Pons (tissue), 1 donor: ENCODE measurements at places on chromosomes 4 and X.
A peak's percentile ranks its signal among the peaks of the same experiment; 100 is the strongest.

DNA sequence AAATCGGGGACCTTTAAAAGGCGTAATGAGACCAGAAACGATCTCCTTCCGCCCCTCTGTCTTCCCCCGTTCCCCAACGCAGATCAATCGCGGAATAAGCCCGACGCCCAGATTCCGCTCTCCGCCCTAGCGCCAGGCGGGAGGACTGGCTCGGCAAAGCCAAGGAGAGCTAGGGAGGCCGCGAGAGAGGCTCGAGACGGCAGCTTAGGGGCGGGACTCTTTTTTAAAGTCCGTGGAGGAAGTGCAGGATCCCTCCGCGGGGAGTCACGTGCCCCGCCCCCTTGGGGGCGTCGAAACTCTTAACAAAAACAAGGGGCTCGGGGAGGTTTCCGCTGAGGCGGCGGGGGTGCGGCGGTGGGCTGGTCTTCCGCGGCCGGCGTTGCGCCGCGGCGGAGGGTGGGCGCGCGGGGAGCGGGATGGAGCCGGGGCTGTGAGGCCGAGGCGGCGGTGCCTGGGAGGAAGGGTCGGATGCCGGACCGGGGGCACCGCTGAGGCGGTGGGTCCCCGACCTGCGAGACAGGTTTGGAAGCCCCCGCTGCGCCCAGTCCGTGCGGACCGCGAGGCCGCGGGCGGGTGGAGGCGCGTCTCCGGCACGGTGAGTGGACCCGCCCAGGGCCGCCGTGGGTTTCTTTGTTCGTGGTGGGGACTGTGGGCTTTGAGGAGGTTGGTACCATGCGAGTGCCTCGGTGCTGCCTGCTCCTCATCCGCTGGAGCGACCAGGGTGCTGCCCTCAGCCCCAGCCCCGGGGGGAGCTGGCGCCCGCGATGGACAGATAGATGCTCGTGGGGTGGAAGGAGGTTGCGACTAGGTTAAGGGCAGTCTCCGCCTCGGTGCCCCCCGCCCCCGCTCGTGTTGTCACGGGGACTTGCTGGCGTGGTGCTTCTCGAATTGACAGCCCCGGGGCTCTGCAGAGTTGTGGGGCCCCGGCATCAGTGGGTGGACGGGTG is at the start of gene CCNG2:
CCNG2 (plus strand) TSS at position 296 of the 947 bp plus-strand sequence. CDS start 1,326 bp downstream, outside the sequence.
- no peak for DNase-seq

- peak; percentile 48 for DNase-seq
Observed at GRCh38 chr4:25970226-25970675, 56.2 kb downstream of the SMIM20 start.

- DNase-seq, result no peak
Observed at GRCh38 chrX:78199851-78200250, 60.4 kb upstream of the TAF9B start.

GRCh38 chrX:45009371-45010000 is 136.5 kb downstream of the KDM6A start:
- no peak for DNase-seq

GRCh38 chr4:627347-628125 is 2.2 kb downstream of the PDE6B start:
- DNase-seq, result no peak

GRCh38 chr4:14800977-14801376 is 201.3 kb upstream of the CPEB2 start:
- DNase-seq, result no peak

- DNase-seq, result peak; percentile 3
Observed at GRCh38 chr4:77921701-77922100, 59.1 kb downstream of the MRPL1 start.

DNA sequence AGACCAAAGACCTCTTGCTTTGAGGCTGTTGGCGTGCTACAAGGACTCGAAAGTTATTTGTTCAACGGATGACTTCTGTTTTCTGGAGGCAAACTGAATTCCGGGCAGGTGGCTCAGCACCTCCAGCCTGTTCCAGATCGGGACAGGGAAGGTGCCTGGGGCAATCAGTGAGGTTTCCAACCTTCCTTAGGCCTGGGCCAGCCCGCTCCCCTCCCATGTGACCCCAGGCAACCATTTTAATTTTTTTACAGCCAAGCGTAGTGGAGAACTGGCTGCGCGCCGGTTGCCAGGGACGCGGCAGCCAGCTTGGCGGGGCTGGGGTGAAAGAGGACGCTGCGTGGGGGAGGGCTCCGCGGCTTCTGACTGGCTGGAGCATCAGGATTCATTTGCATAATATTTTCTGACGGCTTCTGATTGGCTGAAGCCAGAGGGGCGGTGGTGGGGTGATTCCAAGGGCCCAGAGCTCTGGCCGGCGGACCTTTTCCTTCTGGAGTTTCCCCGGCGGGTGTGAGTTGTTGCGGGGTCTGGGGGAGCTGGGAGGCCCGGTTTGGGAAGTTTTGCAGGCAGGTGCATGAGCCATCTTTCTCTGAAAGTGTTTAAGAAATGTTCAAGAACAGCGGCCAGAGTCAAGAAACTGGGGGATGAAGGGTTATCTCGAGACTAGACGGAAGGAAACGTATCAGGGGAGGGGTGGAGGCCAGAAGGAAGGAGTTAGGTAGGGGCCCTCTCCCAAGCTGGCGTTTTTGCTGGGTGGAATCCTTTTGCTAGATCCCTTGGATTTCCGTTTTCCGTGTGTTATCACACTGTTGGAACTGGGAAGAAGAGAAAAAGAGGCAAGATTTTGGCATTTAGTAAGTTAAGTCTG is at the start of gene MID1IP1:
MID1IP1 (plus strand) TSS at position 479 of the 865 bp plus-strand sequence. CDS start 3,488 bp downstream, outside the sequence.
- DNase-seq, result peak; percentile 92

GRCh38 chr4:164512124-164512523 is 241.8 kb upstream of the SMIM31 start:
- DNase-seq, result no peak

DNA sequence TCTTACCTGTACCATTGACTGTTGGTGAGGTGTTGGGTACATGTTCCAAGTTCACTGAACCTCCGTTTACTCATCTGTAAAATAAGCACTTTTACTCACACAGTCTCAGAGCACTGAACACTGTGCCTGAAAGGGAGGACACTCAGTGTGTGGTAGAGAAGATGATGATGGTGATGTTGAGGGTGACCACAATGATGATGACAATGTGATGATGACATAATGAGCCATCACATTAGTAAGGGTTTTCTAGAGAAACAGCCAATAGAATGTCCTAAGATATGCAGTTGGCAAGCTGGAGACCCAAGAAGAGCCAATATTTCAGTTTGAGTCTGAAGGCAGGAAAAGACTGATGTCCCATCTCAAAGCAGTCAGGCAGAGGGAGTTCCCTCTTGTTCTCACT is 315.4 kb upstream of the IGFBP7 start:
- no peak for DNase-seq

- no peak for DNase-seq
Observed at GRCh38 chr4:105644257-105644656, 64.2 kb downstream of the INTS12 start.

- no peak for DNase-seq
Observed at GRCh38 chr4:2417765-2418649, at the start of gene ZFYVE28. ZFYVE28 (minus strand) TSS chr4:2418645; CDS start chr4:2418323, 322 bp downstream.

GRCh38 chrX:103215425-103215991 is 600 bp downstream of the BEX4 start:
- DNase-seq, result no peak

- peak; percentile 76 for DNase-seq
Observed at GRCh38 chr4:81351654-81352445, 119.9 kb downstream of the RASGEF1B start.

GRCh38 chrX:43633757-43634156 is 22.3 kb upstream of the MAOA start:
- no peak for DNase-seq

DNA sequence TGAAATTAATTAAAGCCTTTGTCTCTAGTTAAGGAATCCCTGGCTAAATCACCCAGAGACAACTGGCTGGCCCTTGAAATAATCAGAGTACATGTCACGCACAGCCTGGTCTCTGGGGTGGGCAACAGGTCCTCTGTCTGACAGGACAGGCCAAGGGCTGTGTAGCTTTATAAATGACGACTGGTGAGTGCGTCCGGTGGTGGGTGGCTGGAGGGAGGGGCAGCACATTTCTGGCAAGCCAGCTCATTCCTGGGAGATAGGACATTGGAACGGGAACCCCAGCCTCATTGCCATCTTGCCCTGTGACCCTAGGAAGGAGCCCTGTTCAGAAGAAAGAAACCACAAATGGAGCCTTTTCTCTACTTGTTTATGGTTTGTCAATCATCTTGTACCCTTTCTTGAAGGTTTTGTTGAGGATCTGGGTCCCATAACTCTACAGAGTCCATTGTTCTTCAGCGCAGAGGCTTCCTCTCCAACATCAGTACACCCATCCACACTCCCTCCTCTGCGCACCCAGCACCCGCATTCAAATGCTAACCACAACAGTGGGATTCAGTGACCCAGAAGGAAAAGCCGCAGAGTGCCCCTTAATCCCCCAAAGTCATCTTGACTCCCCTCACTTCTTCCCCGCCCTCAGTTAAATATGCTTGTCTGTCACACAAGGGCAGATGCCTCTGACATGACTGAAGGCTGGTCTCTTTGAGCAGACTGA is 368.1 kb downstream of the UNC5C start:
- DNase-seq, result no peak

- DNase-seq, result no peak
Observed at GRCh38 chr4:147927377-147928137, 195.7 kb downstream of the ARHGAP10 start.

DNA sequence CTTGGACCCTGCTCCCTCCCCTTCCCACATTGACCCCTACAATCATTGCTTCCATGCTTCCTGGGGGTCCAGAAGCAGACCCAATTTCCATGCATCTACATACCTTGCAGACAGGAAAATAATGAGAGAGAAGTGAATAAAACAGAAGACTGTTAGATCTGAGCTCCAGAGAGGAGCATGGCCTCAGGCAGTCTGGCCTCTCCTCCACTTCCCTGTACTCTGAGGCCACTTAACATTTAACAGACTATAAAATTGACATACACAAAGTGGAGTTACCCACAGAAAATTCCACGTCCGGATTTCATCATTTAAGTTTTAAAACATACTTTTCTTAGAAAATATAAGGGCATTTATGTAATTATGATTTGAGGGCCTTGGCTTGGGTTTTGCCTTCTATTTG is 2.1 kb upstream of the PRSS12 start:
- no peak for DNase-seq

DNA sequence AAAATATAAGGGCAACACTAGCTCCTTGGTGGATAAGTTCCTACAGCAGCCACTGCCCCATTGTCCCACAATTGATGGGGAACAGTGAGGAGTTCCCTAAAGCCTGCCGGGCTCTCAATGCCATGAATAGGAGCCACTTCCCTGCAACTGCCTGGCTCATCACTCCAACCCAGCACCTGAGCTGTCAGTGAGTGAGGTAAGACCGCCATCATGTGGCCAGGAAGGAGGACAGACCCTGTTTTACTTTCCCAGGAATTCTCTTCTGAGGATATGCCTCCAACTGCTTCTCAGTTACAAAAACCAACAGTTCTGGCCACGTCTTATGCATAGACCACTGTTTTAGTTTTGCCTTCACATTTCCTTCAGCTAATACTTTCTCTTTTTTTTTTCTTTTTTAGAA is 45.5 kb downstream of the SRPX start:
- peak; percentile 6 for DNase-seq

GRCh38 chr4:306551-306961 is 1.3 kb upstream of the ZNF732 start:
- no peak for DNase-seq
